ENCODE measurements at places on chromosomes 5 and 9.

DNA sequence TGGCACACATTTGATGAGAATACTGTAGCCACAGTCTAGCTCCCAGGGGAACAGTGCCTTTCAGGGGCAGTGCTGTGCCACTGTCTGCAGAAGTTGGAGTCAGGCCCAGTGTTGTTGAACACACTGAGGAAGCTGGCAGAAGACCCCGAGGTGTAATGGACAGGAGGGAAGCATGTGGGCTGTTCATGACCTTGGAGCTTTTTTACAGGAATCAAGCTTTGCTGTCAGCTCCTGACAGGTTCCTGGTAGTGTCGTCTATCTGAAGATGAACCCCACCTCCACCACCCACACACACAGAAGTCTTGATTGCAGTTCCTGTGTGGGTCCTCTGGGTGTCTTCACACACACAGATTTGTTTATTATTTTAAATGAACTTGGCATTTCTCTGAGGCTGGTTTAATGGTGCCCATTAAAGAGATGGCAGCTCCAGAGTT lies 40.3 kb upstream of the TNFAIP8 start:
- DNase-seq = no peak

GRCh38 chr9:129773262-129774048 lies 20.6 kb upstream of the PTGES start:
- DNase-seq = no peak

DNA sequence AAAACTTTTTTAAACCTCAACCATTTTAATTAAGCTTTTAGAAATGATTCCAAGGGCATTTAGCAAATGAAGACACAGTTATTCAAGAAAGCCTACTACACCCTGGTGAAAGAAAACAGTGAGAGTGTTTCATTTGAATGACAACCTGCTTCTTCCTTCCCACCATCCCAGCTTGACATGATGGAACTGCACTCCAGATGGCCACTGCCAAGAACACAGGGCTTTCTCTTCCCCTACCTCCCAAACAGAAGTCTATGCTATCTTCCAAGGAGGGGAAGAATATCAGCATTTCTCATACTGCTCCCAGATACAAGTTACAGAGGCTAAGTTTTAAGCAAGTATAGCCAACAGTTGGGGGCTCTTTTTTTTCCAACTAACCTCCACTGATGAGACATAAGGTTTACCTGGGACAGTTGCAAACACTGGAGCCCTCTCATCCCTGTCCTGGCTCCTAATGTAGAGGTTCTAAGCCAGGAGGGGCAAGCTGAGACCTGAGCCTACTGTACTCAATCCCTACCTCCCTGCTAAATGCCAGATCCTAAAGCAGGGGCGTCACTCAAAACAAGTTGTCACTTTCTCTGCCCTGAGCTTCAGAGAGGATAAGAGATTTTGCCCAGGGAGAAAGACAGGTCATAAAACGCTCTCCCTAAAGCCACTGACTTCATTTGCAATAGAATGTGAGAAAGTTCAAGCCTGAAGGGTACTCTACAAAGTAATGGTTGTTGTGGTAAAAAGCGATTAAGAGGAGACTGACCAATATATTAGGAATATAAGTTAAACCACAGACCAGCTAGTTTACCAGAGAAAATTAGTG lies 88.5 kb upstream of the SLC27A6 start:
- DNase-seq = no peak

GRCh38 chr5:78727786-78728761 lies 79.5 kb upstream of the LHFPL2 start:
- DNase-seq = no peak

GRCh38 chr9:12544700-12545099 lies 148.5 kb upstream of the TYRP1 start:
- no peak for DNase-seq

- DNase-seq = no peak
Observed at GRCh38 chr9:119289740-119290433, 79.3 kb downstream of the BRINP1 start.
